Breast epithelium (tissue), 4 donors: ENCODE measurements at places on chromosomes 2 and 18. TPM values are rescaled to one million over a fixed set of nuclear protein-coding genes. Genes with fewer than 3 reads are reported as not detected.

The EMILIN1 gene
- total RNA-seq: 25.6 TPM

The LAMA1 gene
- total RNA-seq: 10.2 TPM

The EFHD1 gene
- 52.8 TPM for total RNA-seq

The MC5R gene
- not detected for total RNA-seq

The RAB27B gene
- 24.6 TPM for total RNA-seq

DNA sequence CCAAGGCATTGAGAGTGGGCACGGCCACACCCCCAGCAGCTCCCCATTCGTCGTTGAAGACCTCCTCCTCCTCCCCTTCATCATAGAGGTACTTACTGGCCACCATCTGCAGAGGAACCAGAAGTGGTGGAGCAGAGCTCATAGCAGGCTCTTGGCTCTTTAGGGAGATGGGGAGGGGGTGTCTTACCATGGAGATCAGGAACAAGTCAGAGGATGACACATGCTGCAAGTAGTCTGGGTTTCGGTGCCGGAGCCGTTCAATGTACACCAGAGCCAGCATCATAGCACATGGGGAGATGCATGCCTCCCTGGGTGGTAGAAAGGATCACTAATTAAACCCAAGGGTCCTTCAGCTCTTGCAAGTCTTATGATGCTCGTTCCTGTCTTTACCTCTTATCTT lies 1.9 kb downstream of the CNPPD1 start:
- H3K27ac ChIP-seq: no peak overlapping the region
- no peak for DNase-seq
- no peak overlapping the region for H3K4me3 ChIP-seq
- no peaks in the 10 kb centered on the region for H3K4me1 ChIP-seq

GRCh38 chr18:42730272-42730671 lies 385.2 kb downstream of the RIT2 start:
- no peaks in the 10 kb centered on the region for H3K27me3 ChIP-seq
- no peaks in the 10 kb centered on the region for H3K36me3 ChIP-seq
- no peak overlapping the region for H3K4me3 ChIP-seq
- no peak overlapping the region for H3K27ac ChIP-seq
- no peaks in the 10 kb centered on the region for H3K4me1 ChIP-seq

GRCh38 chr18:74378179-74378682 lies 62.6 kb downstream of the C18orf63 start:
- no peak for DNase-seq
- no peaks in the 10 kb centered on the region for H3K27me3 ChIP-seq
- no peak overlapping the region for H3K4me3 ChIP-seq
- H3K4me1 ChIP-seq: no peaks in the 10 kb centered on the region
- no peaks in the 10 kb centered on the region for H3K36me3 ChIP-seq

DNA sequence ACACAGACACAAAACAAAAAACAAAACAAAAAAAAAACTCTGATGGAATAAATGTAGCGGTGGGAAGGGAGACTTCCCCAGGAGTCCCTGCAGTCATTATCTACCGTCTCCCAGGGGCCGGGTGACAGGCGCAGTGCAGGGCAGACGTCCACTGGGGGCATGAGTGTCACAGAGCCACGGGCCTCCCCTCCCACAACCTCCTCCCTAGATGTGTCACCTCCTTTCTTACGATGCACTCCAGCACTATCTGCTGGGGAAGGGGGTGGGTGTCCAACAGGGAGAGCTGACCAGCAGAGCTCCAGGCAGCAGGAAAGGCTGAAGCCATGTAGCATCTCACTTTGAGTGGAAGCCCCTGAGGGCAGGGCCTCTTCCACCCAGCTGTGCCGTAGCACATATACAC lies 84.5 kb downstream of the LONRF2 start:
- H3K27ac ChIP-seq: no peak overlapping the region
- no peak overlapping the region for H3K4me3 ChIP-seq
- no peaks in the 10 kb centered on the region for H3K36me3 ChIP-seq
- no peak for DNase-seq
- no peaks in the 10 kb centered on the region for H3K4me1 ChIP-seq

DNA sequence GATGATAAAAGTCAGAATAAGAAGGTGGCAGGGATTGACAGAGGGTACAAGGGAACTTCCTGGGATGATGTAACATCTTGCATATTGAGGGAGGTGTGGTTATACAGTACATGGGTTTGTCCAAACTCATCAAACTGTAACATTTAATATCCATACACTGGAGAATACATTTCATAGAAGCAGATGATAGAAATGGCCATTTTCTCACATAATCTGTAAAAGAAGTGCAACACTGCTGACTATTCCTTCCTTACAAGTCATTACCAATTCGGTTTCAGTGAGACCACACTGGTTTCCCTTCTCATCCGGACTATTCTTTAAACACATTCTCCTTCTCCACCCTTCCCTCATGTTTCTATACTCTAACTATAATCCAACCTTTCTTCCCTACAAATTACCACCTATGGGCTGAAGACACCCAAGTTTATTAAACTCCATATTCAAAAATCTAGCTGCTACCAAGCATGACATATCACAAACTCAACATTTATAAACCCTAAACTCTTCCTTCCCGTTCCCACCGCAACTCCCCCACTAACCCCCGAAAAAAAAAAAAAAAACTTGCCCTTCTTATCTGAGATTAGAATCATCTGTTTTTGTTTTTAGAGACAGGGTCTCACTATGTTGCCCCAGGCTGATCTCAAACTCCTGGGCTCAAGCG lies 1.6 kb downstream of the COX7A2L start:
- peak overlapping the region; percentile 99 for H3K4me3 ChIP-seq
- no peaks in the 10 kb centered on the region for H3K36me3 ChIP-seq
- H3K27ac ChIP-seq: no peak overlapping the region
- H3K27me3 ChIP-seq: no peaks in the 10 kb centered on the region

- DNase-seq: no peak
- H3K4me1 ChIP-seq: no peaks in the 10 kb centered on the region
Observed at GRCh38 chr2:217074576-217075255, 214.9 kb upstream of the TNP1 start.

DNA sequence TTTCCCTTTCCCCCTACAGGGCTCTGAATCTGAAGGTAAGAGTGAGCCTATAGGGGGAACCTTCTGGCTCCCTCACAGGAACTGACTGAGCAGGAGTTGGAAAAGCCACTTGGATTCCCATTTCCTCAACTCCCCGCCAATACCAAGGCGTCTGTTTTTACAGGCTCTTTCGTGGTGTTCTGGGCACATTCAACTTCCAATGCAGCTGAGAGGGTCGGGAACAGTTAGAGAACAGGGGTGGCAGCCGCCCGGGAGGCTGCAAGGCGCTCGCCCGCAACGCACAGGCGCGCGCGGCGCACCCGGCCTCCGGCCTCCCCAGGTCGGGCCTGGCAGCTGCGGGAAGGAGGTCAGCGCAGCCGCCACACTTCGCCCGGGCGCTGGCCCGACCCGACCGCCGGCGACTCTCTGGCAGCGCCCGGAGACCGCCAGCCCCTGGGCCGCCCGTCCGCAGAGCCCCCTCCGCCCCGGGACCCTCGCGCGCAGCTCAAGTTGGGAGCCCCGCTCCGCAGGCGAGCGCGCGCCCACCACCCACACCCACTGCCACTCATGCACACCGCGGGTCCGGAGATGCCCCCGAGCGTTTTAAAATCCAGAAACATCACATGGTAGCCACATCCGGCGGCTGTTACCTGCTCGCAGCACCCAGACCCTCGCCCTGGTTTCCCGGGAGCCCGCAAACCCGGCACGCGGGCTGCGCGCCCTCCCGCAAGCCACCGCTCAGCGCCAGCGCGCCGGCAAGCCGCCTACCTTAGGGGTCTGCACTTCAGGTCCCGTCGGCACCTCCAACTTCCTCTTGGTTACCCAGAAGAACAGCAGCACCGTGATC lies 816 bp downstream of the GALNT14 start:
- DNase-seq: no peak
- no peaks in the 10 kb centered on the region for H3K36me3 ChIP-seq
- H3K4me1 ChIP-seq: no peaks in the 10 kb centered on the region
- peak overlapping the region; percentile 28 for H3K27ac ChIP-seq
- peak overlapping the region; percentile 37 for H3K4me3 ChIP-seq

DNA sequence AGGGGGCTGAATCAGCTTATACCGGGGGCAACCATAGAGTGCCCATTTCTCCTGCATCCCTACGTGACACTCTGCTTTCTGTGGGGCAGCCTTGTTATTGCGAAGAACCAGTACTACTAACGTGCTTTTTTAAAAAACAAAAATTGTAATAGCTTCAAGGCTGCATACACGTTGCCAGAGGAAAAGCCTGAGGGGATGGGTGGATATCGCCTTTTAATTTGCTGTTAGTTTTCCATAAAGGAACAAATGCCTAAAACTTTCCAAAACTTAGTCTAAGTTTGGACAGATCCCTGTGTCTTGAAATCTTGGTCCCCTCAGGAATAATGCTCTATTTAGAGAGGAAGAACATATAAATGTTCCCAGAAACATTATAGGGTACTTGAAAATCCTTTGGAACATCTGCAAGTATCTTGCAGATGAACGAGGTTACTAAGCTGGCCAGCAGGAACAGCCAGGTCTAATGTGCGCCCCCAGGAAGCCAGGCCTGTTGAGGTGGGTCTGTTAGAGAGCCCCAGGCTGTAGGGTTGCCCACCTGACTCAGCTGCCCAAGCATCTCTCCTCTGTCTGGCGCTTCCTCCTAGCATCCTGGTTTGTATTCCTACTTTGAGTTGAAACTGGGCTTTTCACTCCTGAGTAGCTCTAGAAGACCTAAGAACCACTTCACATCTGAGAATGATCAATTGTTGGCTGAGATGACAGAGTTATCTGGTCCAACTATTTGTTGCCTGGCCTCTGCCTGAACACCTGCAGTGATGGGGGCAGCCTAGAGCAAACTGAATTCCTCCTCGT lies 96.9 kb downstream of the TGOLN2 start:
- no peaks in the 10 kb centered on the region for H3K4me1 ChIP-seq
- H3K4me3 ChIP-seq: no peak overlapping the region
- peak overlapping the region; percentile 48 for H3K27ac ChIP-seq
- no peaks in the 10 kb centered on the region for H3K36me3 ChIP-seq
- no peak for DNase-seq

DNA sequence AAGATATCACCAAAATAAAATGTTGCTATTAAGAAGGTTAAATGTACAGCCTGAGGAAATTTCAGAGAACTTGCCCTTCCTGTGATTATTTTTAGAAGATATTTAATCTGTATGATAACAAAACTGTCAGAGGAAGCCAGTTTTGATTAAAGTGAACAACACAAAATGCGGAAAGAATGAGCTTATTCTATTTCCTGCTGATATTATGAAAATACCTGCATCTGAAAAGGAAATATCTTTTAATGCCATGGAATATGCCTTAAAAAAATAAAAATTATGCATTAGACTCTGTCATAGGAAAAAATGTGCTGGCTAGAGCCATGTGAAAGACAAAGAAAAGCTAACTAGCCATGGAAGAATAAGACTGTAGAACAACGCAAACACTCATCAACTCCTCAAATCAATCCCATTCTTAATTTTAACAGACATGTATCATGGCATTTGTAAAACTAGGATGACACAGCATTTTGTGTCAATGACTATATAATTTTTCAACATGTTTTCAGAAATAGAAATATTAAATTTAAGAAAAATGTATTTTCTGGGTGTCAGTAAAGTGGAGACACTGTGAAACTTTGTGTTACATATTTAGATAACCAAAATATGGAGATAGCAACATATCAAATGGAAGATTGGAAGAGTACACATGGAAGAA lies 1768.2 kb downstream of the SUCLG1 start:
- H3K4me1 ChIP-seq: no peaks in the 10 kb centered on the region
- H3K4me3 ChIP-seq: no peak overlapping the region
- H3K27me3 ChIP-seq: no peaks in the 10 kb centered on the region
- DNase-seq: no peak
- no peaks in the 10 kb centered on the region for H3K36me3 ChIP-seq
- no peak overlapping the region for H3K27ac ChIP-seq

GRCh38 chr18:48727681-48728080 lies 188.8 kb downstream of the CTIF start:
- no peaks in the 10 kb centered on the region for H3K27me3 ChIP-seq
- no peak overlapping the region for H3K4me3 ChIP-seq
- DNase-seq: no peak
- H3K27ac ChIP-seq: no peak overlapping the region
- H3K4me1 ChIP-seq: no peaks in the 10 kb centered on the region

DNA sequence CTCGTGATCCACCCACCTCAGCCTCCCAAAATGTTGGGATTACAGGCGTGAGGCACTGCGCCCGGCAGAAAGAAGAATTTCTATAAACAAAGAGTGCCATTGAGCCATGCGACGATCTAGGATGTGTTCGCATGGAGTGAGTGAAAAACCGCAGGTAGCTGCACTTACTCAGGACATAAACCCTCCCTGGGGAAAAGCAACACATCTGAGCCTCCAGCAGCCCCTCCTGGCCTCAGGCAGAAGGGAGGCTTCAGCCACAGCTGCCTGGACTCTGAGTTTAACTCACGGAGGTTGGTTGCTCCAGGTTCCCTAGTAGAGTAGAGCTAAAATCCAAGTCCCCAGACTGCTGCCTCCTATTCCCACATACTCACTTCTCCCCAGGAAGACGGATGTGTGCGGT lies 11.3 kb upstream of the STK25 start:
- no peak for DNase-seq
- H3K4me1 ChIP-seq: no peaks in the 10 kb centered on the region
- no peak overlapping the region for H3K4me3 ChIP-seq
- no peaks in the 10 kb centered on the region for H3K36me3 ChIP-seq
- H3K27me3 ChIP-seq: no peaks in the 10 kb centered on the region

GRCh38 chr2:127984551-127984950 lies 43.3 kb downstream of the SAP130 start:
- no peaks in the 10 kb centered on the region for H3K27me3 ChIP-seq
- H3K27ac ChIP-seq: no peak overlapping the region
- peaks cover 12% of the 10 kb centered on the region for H3K36me3 ChIP-seq

- H3K4me1 ChIP-seq: peaks cover 9% of the 10 kb centered on the region
- no peak for DNase-seq
- no peaks in the 10 kb centered on the region for H3K27me3 ChIP-seq
- no peaks in the 10 kb centered on the region for H3K36me3 ChIP-seq
- peak overlapping the region; percentile 90 for H3K27ac ChIP-seq
Observed at GRCh38 chr2:73069855-73070642, 1.5 kb downstream of the SFXN5 start.

- no peak overlapping the region for H3K27ac ChIP-seq
- no peaks in the 10 kb centered on the region for H3K27me3 ChIP-seq
- no peaks in the 10 kb centered on the region for H3K36me3 ChIP-seq
- no peak for DNase-seq
Observed at GRCh38 chr2:159774370-159774990, 23.5 kb downstream of the CD302 start.
